Urothelium cell line (cell line): ENCODE measurements at places on chromosomes 3 and 15.

DNA sequence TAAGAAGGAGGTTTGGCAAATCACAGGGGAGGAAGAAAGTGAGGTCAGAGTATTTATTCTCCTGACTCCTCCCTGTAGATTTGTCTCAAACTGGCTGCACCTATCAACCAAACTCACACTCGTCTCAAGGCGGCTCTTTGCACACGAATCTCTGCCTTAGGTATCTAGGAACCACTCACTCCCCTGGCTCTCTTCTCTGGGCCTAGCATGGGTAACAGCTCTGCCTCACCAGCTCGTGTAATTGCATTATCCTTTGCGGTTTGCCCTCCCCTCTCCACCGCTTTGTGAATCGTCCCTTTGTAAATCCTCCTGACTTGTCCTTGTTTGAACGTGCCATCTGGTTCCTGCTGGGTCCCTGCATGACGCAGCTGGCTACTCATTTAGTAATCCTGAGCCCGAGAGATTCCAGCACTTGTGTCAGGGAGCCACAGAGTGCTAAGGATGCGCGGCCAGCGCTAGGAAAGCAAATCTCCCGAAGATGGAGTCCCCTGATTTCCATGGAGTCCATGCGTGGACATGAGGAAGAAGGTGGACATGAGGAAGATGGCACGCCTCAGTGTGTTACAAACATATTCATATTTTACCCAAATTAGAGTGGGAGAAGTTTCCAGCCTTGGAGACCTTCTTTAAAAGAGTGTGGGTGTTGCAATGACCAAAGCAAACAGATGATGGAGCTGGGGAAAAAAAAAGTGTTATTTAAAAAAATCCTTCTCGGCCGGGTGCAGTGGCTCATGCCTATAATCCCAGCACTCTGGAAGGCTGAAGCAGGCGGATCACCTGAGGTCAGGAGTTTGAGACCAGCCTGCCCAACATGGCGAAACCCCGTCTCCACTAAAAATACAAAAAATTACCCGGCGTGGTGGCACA lies 26.7 kb downstream of the NRROS start:
- peak; percentile 70 for DNase-seq

GRCh38 chr3:177439694-177440269 lies 242.5 kb upstream of the TBL1XR1 start:
- DNase-seq = no peak

- DNase-seq = no peak
Measured at GRCh38 chr15:50235794-50236193, 29.7 kb downstream of the HDC start.

DNA sequence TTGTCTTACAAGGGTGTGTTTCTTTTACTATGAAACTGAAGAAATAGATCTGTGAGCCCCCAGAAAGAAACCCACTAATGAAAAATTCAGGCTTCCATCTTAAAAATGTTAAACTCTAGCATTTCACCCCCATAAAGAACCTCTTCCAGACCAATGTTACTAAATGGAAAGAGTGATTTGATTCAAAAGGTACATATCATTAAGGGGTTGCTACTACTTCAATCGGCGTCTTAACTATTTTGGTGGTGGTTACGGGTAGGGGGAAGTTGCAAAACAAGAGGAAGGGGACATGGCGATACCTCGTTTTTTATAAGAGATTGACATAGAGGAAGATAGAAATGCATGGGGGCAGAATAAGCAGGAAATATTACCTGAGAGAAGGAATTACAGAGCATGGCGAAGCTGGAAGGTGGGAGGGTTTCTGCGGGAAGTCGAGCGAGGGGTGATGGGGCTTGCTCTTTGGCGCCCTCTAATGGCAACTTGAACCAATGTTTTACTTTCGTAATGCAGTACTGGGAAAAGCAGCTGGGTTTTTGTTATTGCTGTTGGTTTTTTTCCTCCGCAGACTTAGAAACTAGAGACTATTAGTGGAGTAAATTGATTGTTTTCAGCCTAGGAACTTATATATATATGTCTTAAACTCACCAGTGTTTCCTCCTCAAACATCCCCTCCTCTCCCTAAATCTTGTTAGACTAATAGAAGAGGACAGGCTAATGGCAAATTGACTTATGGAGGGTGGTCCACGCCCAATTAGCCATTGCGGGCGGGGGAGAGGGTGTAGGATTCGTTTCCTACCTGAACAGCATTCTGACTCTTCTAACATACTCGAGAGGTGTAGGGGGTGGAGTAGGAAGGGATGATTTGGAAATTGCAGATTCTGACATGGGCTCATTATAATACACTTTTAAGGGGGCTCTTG lies 11.3 kb upstream of the SOX2 start:
- peak; percentile 75 for DNase-seq

GRCh38 chr3:23644676-23645075 lies 161.1 kb upstream of the UBE2E1 start:
- no peak for DNase-seq

DNA sequence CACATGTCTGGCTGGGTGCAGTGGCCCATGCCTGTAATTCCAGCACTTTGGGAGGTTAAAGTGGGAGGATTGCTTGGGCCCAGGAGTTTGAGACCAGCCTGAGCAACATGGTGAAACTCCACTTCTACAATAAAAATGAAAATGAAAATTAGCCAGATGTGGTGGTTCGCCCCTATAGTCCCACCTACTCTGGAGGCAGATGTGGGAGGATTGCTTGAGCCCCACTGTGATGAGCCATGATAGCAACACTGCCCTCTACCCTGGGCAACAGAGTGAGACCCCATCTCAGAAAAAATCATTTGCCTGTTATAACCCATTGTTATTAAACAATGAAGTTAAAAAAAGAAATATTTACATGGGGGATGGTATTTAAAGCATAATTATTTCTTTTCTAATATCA lies 240.1 kb upstream of the ZPLD1 start:
- DNase-seq = no peak

DNA sequence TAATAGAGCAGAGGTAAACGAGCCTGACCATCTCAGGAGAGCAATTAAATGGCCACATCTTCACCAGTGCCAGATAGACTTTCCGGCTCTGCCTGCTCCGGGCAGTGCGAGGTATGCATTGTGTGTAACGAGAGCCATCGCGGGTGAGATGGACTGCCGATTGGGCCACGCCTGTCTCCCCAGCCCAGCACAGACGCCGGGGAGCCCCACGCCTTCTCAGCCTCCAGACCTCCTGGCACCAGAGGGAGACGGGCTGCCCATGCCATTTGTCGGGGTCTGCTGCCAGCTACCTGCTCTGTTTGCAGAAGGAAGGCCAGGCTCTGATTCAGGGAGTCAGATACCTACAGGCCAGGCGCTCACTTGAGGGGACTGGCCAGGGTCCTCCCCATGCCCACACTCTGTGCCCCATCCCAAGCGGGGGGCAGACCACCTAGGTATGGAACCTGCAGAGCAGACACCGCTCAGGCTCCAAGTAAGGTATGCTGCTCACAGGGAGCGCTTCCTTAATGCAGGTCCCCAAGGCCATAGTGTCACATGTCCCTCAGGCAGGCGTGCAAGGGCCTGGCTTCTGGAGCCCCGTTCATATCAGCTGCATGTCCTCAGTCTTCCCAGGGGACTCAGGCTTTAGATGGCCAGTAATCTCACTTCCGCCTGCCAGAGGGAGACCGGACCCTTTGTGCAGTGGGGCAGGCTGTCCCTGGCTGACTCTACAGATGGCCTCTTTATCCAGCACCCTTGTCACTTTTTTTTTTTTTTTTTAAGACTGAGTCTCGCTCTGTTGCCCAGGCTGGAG lies 62.2 kb downstream of the DNAJB8 start:
- DNase-seq = no peak
